ENCODE measurements at places on chromosomes 1 and 21.

- no peak for DNase-seq
These were observed 103.2 kb downstream of the HLCS start for GRCh38 chr21:36863260-36863659.

DNA sequence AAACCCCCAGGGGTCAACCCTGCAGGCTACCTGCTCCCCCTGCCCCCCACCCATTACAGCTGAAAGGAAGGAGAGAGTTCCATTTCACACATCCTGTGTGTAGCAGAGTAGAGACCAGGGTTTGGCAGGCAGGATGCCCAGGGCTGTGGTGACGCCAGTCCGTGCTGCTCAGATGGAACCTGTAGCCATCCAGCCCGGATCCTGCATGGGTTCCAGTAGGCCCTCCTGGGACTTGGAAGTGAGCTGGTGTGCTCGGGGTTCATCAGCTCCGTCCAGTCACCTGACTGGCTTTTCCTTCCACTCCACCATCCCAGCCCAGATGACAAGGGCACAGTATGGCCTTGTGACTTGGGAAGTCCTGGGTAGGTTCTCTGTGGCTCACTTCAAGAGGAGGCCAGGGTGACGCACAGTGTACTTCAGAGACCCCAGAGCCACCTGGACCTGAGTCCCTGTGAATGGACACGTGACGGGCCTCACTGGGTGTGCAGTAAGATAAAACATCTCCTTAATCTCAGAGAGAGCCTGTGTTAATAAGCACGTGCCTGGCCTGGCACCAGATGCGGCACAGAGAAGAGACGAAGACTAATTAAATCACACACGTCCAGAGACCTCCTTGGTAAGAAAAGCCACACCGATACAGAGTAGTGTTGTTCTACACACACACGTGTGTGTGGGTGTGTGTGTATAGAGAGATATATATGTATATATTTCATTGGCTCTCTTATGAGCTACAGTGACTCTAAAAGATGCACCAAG, 16.0 kb downstream of the ITPKB start:
- no peak for DNase-seq

- no peak for DNase-seq
These were observed 4.3 kb upstream of the BSND start for GRCh38 chr1:54994355-54994990.

- no peak for DNase-seq
These were observed 5.4 kb downstream of the CCDC190 start for GRCh38 chr1:162855461-162856150.

GRCh38 chr1:53371851-53372250, 44.0 kb upstream of the LRP8 start:
- DNase-seq: no peak

DNA sequence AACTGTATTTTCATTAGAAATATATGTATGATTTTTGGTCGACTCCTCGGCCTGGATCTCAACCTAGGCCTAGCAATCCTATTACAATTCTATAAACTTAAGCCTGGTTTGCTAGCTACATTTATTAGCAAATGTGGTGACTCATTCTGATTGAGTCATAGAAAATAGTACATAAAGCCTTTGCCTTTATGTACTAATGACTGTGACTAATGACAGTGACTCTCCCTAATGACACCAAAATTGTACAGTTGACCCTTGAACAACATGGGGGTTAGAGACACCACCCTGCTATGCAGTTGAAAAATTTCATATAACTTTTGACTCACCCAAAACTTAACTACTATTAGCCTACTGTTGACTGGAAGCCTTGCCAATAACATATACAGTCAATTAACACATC, 78.9 kb downstream of the CLEC20A start:
- DNase-seq: no peak

GRCh38 chr1:217861658-217862057, 230.5 kb downstream of the SPATA17 start:
- DNase-seq: no peak

DNA sequence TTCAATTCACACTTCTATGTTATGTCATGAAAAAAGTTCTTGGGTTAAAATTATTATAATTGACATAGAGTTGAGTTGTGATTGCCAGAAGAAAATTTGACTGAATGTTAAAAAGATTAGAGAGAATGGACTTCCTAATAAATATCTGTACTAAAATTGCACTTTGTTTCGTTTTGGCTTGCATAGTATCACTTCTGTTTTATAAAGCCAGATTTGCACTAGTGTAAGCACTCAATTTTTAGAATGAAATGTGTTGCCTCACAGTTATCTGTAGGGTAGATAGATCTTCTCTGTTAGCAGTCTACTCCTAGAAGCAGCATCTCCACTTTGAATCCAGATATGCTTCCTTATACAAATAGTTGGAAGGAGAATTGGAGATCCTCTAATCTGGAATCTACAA, 95.2 kb upstream of the MPC2 start:
- DNase-seq: no peak

DNA sequence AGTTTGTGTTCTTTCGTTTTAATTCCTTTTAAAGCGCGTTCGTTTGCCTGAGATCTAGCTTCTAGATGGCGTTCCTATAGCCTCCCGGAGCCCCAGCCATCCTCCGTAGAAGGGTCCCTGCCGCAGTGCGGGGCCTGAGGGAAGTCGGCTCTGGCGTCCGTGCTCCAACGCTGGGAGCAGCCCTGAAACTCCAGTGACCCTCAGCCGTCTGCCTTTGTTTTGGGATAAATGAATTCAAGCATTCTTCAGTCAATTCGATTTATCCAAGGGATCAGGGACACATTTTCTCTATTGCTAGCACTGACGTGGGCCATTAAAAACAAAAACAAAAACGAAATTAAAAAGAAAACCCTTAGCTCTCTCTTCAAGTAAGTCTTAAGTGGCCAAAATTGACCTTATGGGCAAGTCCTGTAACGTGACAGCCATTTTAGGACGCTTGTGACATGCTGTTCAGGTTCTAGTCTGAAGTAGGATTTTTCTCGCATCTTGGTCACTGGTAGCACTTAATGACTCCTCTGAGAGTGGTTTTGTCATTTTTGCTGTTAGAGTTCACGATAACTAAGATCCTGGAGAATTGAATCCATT, 742 bp upstream of the HSPA13 start:
- DNase-seq: peak; percentile 81

- no peak for DNase-seq
These were observed 3.0 kb downstream of the GNAT2 start for GRCh38 chr1:109616391-109616790.

DNA sequence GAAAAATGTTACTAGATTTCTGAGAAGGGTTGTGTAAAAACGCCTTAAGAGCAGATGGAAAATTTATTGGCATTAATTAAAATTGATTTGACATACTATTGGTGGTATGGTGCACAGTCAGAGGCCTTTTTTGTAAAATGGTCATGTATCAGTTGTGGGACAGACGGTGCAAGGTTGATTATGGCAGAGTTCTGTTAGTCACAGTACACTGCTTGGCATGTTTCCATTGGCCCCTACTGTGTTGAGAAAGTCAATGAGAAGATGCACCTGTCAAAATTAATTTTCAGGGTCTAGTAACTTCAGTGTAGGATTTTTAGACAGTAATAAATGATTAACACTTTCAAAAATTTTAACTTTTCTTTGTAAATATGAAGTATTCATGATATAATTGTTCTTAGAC, 4.4 kb downstream of the B3GALT2 start:
- DNase-seq: peak; percentile 9

DNA sequence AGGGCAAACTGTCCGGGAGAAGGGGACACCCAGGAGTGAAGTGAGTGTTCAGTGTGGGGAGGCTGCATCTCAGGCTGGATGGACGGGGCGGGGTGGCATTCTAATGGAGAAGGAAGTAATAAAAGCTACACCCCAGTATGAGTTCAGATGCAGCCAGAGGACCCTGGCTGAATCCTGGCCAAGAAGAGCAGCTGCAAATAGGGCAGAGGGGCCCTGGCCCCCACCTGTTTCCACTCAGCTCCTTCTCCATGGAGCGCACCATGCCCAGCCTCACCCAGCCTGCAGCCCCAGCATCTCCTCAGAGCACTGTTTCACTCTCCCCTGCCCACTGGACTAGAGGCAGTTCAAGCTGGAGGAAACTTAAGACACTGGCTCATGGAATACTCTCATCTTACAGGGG, 46.4 kb downstream of the KCND3 start:
- DNase-seq: no peak

GRCh38 chr1:40690771-40691537, 550 bp upstream of the NFYC start:
- DNase-seq: no peak

DNA sequence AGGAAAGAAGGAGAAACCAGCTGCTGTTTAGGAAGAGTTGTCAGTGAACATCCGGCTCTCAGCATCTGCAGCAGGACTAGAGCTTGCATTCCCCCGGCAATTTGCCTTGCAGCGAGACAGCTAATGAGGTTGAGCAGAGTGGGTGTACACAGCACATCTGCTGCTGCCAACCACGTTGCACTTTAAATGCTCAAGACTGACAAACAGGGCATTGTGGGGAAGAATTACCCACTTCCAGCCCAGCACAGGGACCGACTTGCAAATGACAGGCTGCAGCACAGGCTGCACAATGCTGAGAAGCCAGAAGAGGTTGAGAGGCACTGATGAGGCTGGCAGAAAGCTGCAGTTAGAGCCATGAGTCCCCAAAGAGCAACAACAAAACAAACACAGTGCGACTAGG, 47.5 kb upstream of the PLA2G2C start:
- DNase-seq: no peak

GRCh38 chr21:36656138-36656537, 42.8 kb upstream of the SIM2 start:
- no peak for DNase-seq

GRCh38 chr1:41360786-41361494, at the start of gene FOXO6:
Gene FOXO6 (plus strand): TSS chr1:41361434.
- DNase-seq: peak; percentile 95

DNA sequence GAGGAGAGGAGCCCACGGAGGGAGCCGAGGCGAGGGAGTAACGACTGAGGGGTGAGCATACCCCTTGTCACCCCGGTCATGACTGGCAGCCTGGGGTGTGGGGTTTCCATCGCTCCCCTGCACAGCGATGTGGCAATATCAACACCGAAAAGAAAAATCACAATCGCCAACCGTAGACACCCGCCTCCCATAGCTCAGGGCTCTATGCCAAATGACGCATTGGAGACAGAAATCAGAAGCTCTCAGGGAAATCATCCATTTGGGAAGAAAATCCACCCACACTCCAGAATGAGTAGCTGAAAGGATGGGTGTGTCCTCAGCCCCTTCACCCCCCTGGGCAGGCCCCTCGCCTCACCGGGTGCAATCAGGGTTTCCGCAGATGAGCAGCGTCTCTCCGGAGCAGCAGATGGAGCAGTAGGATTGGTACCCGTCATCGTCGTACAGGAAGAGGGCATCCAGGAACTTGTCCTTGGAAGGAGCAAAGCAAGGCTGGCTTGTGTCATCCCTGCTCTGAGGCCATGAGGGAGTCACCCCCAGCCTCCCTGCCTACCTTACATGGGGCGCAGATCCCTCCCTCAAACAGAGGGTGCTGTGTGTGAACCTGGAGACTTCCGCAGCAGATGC, 2.5 kb downstream of the DNMT3L start:
- DNase-seq: no peak

GRCh38 chr1:192786576-192786975, 22.3 kb upstream of the RGS2 start:
- DNase-seq: no peak

- no peak for DNase-seq
These were observed 95.2 kb downstream of the HLX start for GRCh38 chr1:220974431-220974830.

DNA sequence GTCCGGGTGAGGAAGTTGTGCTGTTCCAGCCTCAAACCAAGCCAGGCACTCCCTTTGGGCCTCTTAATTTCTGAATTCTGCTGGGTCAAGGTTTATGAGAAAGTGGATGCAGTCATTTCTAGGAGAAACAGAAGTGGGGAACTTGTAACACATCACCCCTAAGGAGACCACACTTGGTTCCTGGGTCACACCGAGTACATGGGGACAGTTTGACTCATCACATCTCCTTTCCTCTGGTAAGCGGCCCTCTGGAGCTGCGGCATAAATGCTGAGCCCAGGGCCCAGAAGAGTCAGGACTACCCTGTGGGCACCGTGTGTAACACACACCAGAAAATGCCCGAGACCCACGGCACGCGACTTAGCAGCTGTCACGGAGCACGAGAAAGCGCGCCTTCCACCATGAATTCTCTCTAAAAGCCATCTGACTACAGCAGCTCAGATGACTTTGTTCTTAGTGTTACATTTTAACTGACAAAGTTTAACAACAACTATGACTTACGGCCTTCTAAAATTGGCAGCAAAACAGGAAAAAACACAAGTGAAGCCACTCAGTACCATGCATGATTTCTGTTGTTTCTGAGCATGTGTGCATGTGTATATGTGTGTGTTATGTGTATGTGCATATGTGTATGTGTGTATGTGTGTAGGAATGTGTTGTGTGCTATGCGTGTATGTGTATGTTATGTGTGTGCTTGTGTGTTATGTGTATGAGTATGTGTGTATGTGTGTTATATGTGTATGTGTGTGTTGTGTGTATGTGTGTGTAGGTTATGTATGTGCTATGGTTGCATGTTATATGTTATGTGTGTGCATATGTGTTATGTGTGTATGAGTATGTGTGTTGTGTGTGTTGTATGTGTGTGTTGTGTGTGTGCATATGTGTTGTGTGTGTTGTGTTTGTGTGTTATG, 50.8 kb downstream of the TOMM20 start:
- DNase-seq: peak; percentile 42

- DNase-seq: no peak
These were observed 243.9 kb downstream of the RRAGC start for GRCh38 chr1:38615680-38616079.

GRCh38 chr1:8816831-8817411, 519 bp downstream of the RERE start:
- peak; percentile 63 for DNase-seq

DNA sequence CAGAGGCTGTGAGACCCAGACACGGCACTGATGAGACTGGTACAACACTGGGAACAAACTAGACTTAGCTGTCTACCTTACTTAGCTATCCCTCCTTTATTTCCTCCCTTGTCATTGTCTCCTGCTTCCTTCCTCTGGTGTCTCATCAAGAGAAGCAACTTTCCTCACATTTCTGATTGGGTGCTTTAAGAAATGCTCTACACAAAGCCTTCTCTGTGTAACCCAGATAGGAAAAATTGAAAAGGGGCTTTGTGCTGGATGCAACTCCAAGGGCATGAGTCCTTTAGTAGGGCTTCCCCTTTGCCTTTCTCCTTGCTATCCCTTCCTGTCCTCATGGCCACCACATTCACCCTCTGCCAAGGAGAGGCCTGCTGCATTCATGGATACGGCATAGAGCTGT, 274.5 kb downstream of the VAV3 start:
- no peak for DNase-seq

DNA sequence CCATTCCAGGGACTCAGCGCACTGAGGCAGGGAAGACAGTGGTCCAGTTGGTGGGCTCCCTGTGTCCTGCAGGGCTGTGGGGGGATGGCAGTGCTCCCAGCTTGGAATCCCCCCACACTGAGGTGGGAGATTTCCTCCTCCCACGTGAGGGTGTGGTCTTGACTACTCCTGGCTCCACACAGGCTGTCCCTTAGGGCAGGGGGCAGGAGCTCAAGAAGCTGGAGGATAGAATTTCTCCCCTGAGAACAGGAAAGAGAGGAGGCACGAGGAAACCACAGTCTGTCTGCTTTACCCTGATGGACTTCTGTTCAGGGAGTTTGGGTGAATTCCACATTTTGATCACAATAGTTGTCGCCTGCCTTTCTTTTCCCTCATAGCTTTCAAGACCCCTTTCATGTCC, 62.1 kb downstream of the CACNA1E start:
- no peak for DNase-seq

- no peak for DNase-seq
These were observed at the start of gene C1orf226 for GRCh38 chr1:162381383-162381782. Gene C1orf226 (plus strand): TSS chr1:162381728. CDS start chr1:162381902, 174 bp downstream.

GRCh38 chr1:16115468-16115983, 40.3 kb downstream of the EPHA2 start:
- no peak for DNase-seq
